ENCODE measurements at places on chromosomes 12 and 14.

DNA sequence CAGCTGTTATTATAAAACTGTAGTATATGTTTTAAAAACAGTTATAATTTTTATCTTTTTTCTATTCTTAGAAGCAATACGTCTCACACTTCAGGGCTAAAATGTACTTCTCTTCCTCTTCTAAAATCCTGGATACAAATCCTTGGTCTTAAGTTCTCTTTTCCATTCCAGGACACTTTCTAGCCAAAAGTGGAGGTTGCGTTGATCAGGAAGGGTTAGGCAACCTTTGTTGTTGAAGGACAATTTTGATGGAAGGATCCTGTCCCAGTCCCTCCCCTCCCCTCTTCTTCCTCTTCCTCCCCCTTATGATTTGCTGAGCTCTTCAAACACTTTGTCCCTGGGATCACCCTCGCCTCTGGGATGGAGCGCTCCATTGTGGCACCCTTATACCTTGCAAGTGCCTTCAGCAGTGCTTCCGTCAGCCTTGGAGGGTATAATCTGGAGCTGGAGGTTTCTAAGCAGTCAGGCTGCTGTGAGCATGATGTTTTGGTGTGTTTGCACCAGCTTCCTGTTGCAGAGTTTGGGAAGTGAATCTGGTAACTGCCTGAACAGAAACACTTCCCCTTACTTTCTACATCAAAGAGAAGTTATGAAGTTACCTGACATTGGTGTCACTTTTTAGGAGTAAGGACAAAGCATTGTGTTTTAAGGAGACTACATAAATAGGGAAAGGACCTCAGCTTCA, 87.4 kb upstream of the SLC38A2 start:
- peak; percentile 13 for DNase-seq

DNA sequence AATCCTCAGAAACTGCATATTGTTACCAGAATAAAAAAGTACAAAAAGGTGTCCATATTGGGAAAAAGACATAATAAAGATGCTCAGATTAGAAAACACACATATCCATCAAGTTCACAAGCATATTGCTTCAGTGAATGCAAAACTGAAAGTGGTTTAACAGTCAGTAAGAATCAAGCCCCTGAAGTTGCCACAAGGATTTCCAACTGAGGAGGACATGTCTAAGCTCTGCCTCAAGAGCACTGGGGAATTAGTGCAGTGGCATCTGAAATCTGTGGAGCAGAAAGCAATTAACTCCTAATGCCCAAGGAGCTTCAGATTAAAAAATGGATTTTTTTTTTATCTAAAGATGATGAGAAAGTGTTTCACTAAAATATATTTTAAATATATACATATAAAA, 113.2 kb downstream of the DENND5B start:
- no peak for DNase-seq

DNA sequence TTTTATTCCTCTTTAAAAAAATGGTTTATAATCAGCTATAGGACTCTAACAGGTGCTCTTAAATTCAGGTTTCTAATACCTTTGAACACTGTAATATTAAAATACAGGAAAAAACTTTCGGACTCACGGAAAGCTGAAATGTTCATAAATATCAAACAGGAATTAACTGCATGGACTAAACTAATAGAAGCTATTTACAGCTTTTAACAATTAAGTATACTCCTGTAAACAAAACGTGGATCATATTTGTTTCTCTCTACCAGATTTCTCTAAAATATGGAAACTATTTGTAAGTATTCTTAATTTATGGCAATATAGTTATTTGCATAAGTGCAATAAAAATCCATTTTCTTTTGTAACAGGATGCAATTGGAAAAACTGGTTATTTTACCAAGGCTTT, 108.9 kb upstream of the RESF1 start:
- no peak for DNase-seq

DNA sequence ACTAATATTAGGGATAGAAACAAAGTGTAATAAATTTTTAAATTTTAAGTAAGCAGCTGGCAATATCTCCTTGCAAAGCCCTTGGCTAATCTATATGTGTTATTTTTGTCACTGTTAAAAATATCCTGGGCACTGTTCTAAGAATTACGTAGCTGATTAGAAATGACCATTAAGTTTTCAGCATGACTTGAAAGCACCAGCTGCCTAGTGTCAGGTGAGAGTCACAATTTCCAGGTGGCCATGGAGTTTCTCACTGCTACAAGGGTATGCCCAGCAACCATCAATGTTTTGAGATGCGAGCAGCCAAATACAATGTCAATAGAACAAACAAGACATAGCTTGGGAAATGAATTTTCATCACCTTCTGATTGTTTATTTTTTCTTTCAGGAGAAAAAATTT, 23.3 kb upstream of the GYS2 start:
- no peak for DNase-seq

DNA sequence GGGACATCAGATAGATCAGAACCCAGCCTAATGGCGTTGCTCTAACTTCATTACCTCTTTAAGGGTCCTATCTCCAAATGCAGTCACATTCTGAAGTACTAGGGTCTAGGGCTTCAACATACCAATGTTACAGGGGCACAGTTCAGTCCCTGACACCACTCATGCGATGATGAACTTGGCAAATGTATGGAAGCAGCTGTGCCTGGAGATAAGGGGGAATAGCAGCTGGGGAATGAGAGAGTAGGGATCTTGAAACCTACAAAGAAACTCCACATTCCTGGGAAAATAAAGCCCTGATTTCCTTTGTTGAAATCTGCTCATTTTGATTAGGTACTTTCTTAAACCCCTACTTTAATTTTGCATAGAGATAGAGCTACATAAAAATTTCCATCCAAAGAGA, 20.5 kb upstream of the TMCC3 start:
- no peak for DNase-seq
